Activated naive CD8-positive, alpha-beta T cell treated with anti-CD3 and anti-CD28 coated beads, Interleukin-2, amount 50 U/mL, for 24 hours (primary cell): ENCODE measurements at places on chromosomes 1 and 21.

DNA sequence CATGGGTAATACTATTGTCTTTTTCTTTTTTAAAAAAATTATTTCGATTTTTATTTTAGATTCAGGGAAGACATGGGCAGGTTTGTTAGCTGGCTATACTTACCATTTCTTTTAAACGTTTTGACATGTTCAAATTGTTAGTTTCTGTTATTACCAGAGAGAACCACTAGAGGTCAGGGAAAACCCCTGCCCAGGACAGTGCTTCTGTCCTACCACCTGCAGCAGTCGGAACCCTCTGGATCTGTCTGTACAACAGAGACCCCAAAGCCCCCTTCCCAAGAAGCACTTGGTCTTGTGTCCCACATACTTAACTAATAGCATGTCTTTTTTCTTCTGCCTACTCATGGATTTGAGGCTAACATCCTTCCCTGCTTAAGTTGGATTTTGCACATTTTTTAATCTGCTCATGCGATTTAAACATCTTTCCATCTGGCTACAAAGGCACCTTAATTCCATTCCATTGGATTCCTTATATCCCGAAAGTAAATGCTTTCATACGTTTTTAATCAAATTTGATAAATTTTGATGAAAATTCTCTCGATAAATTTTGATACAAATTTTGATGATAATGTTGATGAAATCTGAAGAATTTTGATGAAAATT lies 10.0 kb upstream of the C1orf115 start:
- peak; percentile 9 for DNase-seq

- DNase-seq = no peak
These were observed 92.2 kb downstream of the TBX19 start for GRCh38 chr1:168372861-168373371.

GRCh38 chr1:41868241-41868998 lies 50.3 kb downstream of the HIVEP3 start:
- no peak for DNase-seq

GRCh38 chr21:41186755-41187536 lies 19.0 kb downstream of the BACE2 start:
- no peak for DNase-seq

- DNase-seq = no peak
These were observed 104.8 kb upstream of the SLC45A1 start for GRCh38 chr1:8213136-8213535.

GRCh38 chr1:192005976-192006375 lies 152.3 kb upstream of the RGS18 start:
- no peak for DNase-seq

GRCh38 chr1:8941906-8942305 lies 3.8 kb upstream of the CA6 start:
- no peak for DNase-seq

GRCh38 chr1:235951661-235952060 lies 85.0 kb upstream of the LYST start:
- no peak for DNase-seq

- DNase-seq = no peak
These were observed 383.9 kb downstream of the PTBP2 start for GRCh38 chr1:97105531-97105930.

DNA sequence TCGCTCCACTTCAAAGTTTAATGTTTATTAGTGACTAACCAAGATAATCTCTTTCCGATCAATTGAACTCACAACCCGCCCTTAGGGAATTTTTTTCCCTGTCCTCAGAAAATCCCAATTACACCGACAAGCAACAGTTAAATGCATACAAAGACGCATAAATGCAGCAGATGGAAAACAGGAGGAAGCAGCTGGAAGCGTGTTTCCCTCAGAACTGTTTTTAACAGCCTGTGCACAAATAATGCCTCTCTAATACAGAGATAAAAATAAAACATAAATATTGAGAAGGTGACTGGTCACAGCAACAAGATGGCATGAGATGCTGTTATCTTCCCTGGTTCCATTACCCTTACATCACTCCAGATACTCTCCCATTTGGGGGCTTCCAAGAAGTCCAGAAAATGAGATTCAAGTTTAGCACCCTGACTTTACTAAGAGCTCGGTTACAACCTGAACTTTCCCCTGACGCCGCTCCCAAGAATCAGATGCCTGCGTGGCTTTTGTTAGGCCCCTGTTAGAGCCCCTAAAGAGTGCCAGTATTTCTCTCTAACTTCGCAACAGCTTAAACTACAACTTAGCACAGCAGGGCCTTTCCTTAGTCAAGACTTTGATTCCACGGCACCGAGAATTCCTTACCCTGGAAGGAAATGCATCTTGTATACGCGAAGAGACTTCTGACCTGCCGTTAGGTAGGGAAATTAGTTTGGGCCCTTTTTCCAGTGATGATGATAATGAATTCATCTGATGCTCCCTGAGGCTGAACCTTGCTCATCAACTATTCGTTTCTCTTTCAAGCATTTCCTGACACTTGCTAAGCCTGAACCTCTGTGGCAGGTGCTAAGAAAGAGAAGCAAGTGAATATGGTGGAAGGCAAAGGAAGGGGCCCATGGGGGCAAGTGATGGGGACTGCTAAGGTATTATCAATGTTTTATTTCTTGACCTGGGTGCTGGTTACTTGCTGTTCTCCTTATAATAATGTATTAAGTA lies 137.7 kb upstream of the SMYD2 start:
- DNase-seq = no peak

DNA sequence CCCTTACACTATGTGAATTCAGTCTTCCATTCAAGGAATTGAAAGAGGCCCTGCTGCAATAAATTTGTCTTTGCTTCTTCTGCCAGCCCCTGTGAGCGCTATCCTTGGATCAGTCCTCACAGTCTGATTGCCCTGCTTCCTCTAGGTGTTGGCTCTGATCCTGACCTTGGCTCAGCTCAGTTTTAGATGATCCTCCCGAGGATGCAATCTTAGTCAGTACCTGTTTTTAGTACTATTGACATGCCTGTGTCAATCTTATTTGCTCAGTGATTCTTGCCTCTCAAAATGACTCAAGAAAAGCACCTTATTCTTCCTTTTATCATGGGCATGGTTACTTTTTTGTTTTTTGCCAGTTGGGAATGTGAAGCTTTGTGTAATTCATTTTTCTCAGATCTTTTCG lies 101.4 kb upstream of the KCNK1 start:
- no peak for DNase-seq

DNA sequence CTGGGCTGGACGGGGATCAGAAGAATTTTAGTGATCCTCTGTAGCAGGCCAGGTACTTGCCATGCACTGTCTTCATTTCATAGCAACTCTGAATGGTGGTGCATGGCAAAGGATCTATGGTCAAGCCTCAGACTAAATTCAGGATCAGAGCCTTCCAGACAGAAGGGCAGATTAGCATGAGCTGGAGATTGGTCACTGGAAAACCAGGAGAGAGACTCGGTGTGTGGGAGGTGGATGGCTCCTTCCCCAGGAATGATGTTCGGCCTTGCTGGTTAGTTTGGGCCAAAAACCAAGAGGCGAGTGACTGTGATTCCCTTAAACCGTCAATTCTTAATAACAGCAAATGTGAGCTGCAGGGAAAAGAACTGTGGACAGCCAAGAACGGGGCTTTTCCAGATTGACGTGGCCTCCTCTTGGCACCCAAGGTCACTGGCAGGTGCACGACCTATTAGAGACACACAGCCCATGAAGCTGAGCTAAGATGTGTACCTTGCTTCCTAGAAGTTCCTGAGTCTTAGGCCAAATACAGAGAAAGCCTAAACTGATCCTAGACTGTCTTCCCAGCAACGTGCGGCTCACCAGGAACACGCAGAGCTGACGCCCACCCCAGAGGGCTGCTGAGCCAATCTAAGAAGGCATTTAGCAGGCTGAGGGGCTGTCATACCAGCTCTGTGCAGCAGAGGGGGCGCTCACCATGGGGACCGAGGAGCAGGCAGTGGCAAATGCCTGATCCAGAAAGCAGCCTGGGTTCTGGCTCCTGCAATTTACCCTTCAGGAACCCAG lies 18.5 kb downstream of the ALDH4A1 start:
- DNase-seq = peak; percentile 82

DNA sequence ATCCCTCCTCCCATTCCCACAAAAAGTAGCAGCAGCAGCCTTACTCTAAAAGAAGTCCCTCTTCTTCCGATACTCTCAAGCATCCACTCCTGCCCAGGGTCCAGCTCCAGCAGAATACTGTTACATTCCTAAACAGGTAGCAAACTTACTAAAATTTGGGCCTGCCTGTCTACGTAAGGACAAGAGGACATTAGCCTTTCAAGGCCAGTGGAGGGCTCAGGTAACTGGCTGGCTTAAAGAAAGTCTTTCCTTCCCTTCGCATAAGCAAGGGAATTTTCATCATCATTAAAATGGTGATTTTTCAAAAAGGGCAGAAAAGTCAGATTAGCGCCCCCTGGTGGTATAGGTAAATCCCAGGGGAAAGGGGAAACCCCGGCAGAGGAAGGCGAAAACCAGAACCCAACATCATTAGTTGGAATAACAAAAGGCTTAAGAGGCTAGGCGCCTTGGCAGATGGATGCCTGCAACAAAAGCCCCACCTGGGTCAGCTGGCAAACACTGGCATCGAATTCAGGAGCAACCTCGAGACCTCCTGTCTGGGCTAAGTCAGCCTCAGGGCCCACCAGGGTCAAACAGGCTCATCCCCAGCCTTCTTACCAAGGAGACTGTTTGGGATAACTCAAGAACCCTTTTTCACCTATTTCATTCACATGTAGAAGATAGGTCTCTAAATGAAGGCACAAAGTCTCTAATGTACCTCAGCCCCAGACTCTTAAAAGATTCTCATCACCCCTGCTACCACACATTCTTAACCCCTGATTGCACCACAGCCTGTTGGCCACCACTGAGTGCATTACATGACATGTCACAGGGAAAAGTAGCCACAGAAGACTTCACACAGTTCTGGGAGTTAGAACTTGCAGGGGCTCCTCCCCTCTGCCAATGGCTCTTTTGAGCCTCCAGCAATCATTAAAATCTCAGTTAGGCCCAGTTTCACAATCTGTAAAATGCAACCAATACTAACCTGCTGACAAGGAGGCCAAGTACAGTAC lies 36.7 kb downstream of the ERI3 start:
- peak; percentile 55 for DNase-seq

GRCh38 chr1:240271081-240271480 lies 179.4 kb downstream of the FMN2 start:
- DNase-seq = no peak

DNA sequence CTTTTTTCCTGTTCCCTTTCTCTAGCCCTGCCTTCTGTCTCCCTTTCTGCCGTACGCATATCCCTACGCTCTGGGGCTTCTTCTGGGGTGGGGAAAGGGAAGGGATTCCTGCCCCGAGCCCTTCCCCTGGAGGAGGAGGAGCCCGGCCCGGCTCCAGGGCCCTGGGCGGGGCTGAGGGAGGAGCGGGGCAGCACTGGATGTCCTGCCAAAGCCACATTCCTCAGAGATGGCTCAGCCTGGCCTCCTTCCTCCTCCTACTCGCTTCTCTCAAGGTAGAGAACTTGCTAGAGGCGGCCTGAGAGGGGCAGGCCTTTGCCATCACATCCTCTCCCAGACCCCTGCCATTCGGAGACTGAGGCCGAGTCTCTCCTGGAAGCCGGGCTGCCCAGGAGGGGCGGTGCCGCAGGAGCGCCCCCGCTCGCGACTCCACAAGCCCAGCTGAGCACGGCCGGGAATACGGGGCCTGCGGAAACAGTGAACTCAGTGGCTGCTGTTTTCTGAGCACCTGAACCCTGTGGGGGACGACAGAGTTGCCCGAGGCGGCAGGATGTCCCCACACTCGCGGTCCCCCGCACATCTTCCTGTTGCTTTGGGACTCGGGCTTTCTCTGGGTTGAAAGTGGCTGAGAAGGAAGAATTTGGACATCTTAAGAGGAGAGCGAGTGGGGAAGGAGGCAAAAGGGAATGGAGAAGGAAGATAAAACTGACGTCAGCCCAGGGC lies 12.2 kb downstream of the ADAMTSL4 start:
- DNase-seq = peak; percentile 71

DNA sequence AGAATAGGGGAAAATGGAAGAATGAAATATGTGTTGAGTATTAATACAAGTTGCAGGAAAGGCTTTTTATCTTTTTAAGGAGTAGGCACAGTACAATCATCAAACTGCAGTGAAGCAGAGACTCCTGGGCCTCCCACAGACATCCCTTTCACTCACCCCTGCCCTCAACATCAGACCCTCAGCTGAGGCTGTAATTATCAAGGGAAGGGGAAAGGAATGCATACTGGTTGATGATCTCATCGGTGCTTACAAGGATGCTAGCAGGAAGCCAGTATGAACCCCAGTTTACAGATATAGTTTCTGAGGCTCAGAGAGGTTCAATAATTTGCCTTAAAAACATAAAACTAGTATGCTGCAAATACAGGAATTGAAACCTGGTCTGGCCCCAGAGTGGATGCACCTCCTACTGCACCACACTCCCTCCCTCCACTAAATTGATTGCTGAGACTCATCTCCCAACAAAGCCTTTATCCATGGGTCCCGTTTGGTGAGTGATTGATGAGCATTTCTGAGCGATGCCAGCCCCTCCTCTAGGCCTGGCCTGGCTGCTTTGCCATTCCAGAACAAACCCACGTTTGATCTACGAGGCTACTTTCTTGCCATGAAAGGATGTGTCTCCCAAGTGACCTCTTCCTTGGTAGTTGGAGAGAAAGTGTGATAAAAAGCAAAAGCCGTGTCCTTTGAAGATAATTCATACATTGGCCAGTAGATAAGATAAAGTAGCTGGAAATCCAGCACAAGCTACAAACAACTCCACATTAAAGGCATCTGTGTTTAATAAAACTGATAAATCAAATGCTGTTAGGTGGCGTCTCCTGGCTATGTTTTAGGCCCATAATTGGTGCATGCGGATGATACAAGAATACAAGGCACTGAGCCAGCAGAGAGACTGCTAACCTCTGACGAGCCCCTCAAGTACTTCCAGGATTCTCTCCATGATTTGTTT lies 233.9 kb upstream of the CAMK1G start:
- DNase-seq = no peak

DNA sequence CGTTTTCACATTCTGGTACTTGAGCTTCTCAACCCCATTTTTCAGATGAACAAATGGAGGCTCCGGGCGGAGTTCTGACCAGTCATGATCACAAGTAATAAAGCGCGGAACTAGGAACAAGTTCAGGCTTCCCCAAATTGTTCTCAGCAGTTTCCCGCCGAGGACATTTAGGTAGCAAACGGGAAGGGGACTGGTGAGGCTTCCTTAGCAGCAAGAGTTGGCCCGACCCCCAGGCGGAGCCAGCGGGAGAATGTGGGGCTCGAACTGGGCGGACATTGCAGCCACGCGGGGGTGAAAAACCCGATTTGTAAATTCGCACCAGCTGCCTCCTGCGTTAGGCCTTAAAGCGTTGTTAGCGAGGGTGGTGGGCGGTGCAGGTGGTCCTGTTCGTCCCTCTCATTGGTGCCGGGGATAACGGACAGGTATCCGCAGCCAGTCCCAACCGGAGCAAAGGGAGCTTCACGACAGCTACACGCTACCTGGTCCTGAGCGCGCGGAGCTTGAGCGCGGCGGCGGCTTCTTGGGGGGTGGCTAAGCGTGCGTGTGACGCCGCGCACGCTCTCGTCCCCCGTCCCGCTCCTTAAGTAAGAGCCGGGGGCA lies 15.3 kb downstream of the SEMA6C start:
- peak; percentile 83 for DNase-seq

GRCh38 chr21:35179990-35180540 lies 131.0 kb upstream of the RUNX1 start:
- DNase-seq = no peak

DNA sequence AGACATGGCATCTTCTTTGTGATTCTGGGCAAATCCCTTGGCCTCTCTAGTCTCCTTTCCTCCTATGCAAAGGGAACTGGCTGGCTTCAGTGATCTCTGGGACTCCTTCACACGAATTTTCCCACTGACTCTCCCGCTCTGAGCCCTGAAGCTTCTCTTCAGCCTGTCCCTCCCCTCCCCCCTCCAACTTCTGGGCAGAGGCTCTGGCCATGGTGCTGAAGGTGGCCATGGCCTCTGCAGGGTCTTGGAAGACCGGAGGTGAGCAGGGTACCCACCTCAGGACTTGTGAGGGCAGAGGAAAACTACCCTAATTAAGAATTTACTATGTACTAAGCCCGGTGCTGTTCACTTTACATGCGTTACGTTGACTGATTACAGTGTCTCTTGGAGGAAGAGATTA lies 29.4 kb upstream of the POU3F1 start:
- DNase-seq = no peak
